ENCODE measurements at places on chromosomes 2 and 18.
A peak's percentile ranks its signal among the peaks of the same experiment; 100 is the strongest.

GRCh38 chr2:133265432-133265949, 302.8 kb downstream of the NCKAP5 start:
- peaks cover 21% of the 10 kb centered on the region for H3K27me3 ChIP-seq
- no peak overlapping the region for H3K27ac ChIP-seq
- H3K4me3 ChIP-seq: no peak overlapping the region

- H3K4me1 ChIP-seq: peaks cover 60% of the 10 kb centered on the region
- H3K4me3 ChIP-seq: no peak overlapping the region
- H3K27me3 ChIP-seq: no peaks in the 10 kb centered on the region
- H3K36me3 ChIP-seq: peaks cover 43% of the 10 kb centered on the region
These were observed 82.7 kb downstream of the DOCK10 start for GRCh38 chr2:224959556-224959955.

GRCh38 chr2:69114534-69114933, 101.6 kb downstream of the ANTXR1 start:
- no peak for ATAC-seq
- no peak overlapping the region for H3K4me3 ChIP-seq
- H3K36me3 ChIP-seq: no peaks in the 10 kb centered on the region
- H3K27ac ChIP-seq: no peak overlapping the region
- H3K27me3 ChIP-seq: peaks cover 13% of the 10 kb centered on the region

GRCh38 chr18:24035316-24035715, 20.8 kb downstream of the TTC39C start:
- ATAC-seq: no peak
- peak overlapping the region; percentile 11 for H3K27ac ChIP-seq
- peaks cover 65% of the 10 kb centered on the region for H3K4me1 ChIP-seq
- H3K27me3 ChIP-seq: no peaks in the 10 kb centered on the region
- H3K4me3 ChIP-seq: peak overlapping the region; percentile 41

GRCh38 chr2:45889053-45889452, 237.6 kb downstream of the PRKCE start:
- no peaks in the 10 kb centered on the region for H3K36me3 ChIP-seq
- peaks cover 13% of the 10 kb centered on the region for H3K4me1 ChIP-seq
- ATAC-seq: peak; percentile 70
- no peaks in the 10 kb centered on the region for H3K27me3 ChIP-seq
- no peak overlapping the region for H3K4me3 ChIP-seq

DNA sequence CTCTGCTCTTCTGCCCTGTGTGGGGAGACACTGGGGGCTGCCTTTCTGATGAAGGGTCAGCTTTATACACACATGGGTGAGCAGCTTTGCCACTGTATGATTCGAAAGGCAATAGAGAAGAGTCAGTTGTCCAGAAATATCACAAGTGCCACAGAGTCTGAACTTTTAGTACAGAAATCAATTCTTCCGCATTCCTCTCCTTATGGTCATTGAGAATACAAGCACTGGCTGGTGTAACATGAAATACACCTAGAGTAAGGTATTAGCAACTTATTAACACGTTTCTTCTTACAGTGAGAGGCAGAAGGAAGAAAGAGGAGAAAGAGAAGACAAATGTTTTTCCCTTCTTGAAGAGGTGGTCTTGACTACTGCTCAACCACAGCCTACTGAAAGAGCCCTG, 579.2 kb downstream of the ZEB2 start:
- H3K4me3 ChIP-seq: no peak overlapping the region
- H3K27ac ChIP-seq: no peak overlapping the region
- H3K4me1 ChIP-seq: peaks cover 5% of the 10 kb centered on the region
- peaks cover 37% of the 10 kb centered on the region for H3K27me3 ChIP-seq

DNA sequence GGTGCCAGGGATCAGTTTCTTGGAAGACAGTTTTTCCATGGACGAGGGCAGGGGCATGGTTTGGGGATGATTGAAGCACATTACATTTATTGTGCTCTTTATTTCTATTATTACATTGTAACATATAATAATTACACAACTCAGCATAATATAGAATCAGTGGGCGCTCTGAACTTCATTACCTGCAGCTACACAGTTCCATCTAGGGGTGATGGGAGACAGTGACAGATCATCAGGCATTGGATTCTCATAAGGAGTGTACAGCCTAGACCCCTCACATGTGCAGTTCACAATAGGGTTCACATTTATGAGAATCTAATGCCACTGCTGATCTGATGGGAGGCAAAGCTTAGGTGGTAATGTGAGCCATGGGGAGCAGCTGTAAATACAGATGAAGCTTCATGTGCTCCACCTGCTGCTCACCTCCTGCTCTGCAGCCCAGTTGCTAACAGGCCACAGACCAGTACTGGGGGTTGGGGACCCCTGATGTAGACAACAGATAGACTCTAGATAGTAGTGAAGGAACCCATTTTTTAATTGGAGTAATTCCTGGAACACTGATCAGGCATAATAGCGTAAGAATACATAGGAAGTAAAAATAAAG, 41.5 kb upstream of the MC4R start:
- H3K27me3 ChIP-seq: no peaks in the 10 kb centered on the region
- no peak overlapping the region for H3K4me3 ChIP-seq
- H3K4me1 ChIP-seq: no peaks in the 10 kb centered on the region
- H3K36me3 ChIP-seq: no peaks in the 10 kb centered on the region
- no peak overlapping the region for H3K27ac ChIP-seq
- no peak for ATAC-seq

DNA sequence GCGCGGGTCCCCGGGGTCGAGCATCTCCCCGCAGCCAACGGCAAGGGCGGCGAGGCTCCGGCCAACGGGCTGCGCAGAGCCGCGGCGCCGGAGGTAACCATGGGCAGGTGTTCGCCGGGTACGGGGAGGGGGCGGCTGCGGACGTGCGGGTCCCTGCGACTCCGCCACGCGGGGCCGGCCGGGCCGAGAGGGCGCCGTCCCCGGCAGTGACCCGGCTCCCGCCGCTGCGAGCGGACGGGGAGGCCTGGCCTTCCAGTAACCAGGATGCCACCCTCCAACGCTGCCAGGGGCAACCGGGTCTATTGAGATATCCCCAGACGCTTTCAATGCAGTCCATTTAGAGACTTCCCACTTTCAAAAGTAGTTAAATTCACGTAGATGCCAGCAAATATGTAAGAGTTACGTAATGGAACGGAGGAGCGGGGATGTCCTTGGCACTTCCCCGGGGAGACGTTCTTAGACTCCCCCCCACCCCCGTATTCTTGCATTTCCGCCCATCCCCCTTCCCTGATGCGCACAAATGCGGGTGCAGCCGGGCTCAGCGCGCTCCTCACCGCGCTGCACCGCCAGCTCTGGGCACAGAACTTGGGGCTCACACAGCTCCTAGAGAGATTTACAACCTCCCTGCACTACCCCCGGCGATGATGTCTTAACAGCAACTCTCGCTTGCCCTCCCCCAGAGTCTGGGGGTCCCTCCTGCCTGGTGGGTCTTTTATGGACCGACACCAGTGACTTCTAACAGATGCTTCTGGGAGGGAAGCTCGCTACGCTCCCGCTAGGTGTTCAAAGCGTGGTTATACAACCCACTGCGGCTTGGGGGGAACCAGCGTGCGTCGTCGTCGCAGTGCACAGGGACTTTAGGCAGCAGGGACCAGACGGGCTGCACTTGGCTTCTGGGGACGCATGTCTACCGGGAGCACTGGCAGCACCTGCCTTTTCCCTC, 657 bp downstream of the SGPP2 start:
- peaks cover 7% of the 10 kb centered on the region for H3K27me3 ChIP-seq
- H3K27ac ChIP-seq: peak overlapping the region; percentile 94
- peak overlapping the region; percentile 92 for H3K4me3 ChIP-seq
- H3K4me1 ChIP-seq: peaks cover 38% of the 10 kb centered on the region
- peaks cover 38% of the 10 kb centered on the region for H3K36me3 ChIP-seq

GRCh38 chr18:13474336-13474735, 252.0 kb downstream of the FAM210A start:
- no peak overlapping the region for H3K4me3 ChIP-seq
- ATAC-seq: no peak
- peaks cover 17% of the 10 kb centered on the region for H3K4me1 ChIP-seq
- H3K27me3 ChIP-seq: no peaks in the 10 kb centered on the region
- H3K36me3 ChIP-seq: peaks cover 51% of the 10 kb centered on the region

- ATAC-seq: no peak
- peak overlapping the region; percentile 97 for H3K4me3 ChIP-seq
- peak overlapping the region; percentile 94 for H3K27ac ChIP-seq
- H3K27me3 ChIP-seq: no peaks in the 10 kb centered on the region
These were observed 3.5 kb downstream of the CTDP1 start for GRCh38 chr18:79682894-79683625.

DNA sequence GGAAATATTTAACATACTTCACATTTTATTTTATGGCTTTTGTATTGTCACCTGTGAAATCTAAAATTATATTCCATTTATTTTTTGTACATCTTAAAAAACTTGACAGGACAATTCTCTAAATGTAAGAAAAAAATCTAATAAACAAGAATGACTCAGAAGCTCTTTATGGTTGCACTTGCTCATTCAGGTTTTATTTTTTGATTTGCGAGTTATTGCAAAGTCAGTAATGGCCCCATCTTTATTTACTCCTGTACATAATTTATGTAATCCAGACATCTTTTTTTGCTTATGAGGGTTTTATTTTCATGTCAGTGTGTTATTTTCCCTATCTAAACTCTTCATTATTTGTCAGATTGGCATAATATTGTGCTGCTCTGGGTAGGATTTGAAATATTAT, 145.1 kb downstream of the MBD5 start:
- peaks cover 3% of the 10 kb centered on the region for H3K4me1 ChIP-seq
- H3K27ac ChIP-seq: no peak overlapping the region
- no peaks in the 10 kb centered on the region for H3K27me3 ChIP-seq

GRCh38 chr2:46684661-46685060, 205.3 kb downstream of the TMEM247 start:
- no peaks in the 10 kb centered on the region for H3K36me3 ChIP-seq
- ATAC-seq: no peak
- peaks cover 12% of the 10 kb centered on the region for H3K27me3 ChIP-seq
- H3K27ac ChIP-seq: no peak overlapping the region

GRCh38 chr2:215055891-215056290, 82.5 kb downstream of the ABCA12 start:
- H3K4me1 ChIP-seq: no peaks in the 10 kb centered on the region
- peaks cover 4% of the 10 kb centered on the region for H3K27me3 ChIP-seq
- no peaks in the 10 kb centered on the region for H3K36me3 ChIP-seq
- no peak for ATAC-seq

DNA sequence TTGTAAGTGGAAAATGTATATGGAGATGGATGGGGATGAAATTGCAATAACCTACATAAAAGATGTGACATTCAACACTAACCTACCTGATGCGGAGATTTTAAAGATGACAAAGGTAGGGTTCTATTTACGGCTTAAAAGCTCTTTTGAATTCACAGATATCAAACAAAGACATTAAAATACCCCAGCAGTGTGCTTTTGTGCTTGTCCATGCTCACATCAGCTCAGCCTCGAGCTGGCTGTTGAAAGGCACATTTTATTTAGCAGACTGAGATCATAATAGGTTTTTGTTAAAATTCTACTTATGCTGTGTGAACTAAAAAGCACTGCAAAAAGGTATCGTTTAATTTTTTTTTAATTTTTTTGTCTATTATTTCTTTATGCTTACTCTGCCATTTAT, 96.0 kb upstream of the CDCA7 start:
- no peaks in the 10 kb centered on the region for H3K36me3 ChIP-seq
- H3K27me3 ChIP-seq: peaks cover 9% of the 10 kb centered on the region
- no peak overlapping the region for H3K27ac ChIP-seq
- no peak for ATAC-seq

- no peak overlapping the region for H3K4me3 ChIP-seq
- no peak overlapping the region for H3K27ac ChIP-seq
These were observed 203.5 kb downstream of the NDUFA10 start for GRCh38 chr2:239821694-239822075.

- peaks cover 5% of the 10 kb centered on the region for H3K4me1 ChIP-seq
- H3K27me3 ChIP-seq: peaks cover 4% of the 10 kb centered on the region
- peak overlapping the region; percentile 85 for H3K4me3 ChIP-seq
- H3K36me3 ChIP-seq: no peaks in the 10 kb centered on the region
These were observed 472 bp upstream of the PLEKHM3 start for GRCh38 chr2:208025814-208026184.

- H3K36me3 ChIP-seq: no peaks in the 10 kb centered on the region
- H3K4me1 ChIP-seq: no peaks in the 10 kb centered on the region
- H3K27ac ChIP-seq: no peak overlapping the region
- H3K27me3 ChIP-seq: no peaks in the 10 kb centered on the region
- no peak overlapping the region for H3K4me3 ChIP-seq
These were observed 37.0 kb upstream of the METTL21A start for GRCh38 chr2:207662203-207662602.

DNA sequence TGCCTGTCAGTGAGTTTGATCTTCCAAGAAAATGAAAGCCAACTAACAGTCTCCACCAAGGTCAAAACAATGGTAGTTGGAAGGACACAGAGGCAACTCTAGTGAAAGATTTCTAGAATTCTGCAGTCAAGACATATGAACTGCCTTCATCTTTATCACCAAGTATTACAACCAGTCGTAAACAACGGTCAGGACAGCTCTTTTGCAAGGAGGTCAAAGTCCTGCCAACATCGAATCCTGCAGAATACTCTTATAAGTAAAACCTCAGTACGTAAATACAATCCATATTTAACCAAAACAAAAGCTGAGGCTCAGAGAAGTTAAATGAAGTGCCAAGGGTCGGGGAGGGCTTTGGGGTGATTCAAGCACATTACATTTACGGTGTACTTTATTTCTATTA, 3.1 kb downstream of the FEZ2 start:
- no peak overlapping the region for H3K27ac ChIP-seq
- no peaks in the 10 kb centered on the region for H3K27me3 ChIP-seq
- H3K4me1 ChIP-seq: peaks cover 16% of the 10 kb centered on the region
- H3K36me3 ChIP-seq: peaks cover 12% of the 10 kb centered on the region
- no peak for ATAC-seq

GRCh38 chr2:120798567-120799247, 63.0 kb downstream of the GLI2 start:
- ATAC-seq: no peak
- H3K27ac ChIP-seq: no peak overlapping the region
- no peaks in the 10 kb centered on the region for H3K4me1 ChIP-seq
- H3K36me3 ChIP-seq: no peaks in the 10 kb centered on the region

DNA sequence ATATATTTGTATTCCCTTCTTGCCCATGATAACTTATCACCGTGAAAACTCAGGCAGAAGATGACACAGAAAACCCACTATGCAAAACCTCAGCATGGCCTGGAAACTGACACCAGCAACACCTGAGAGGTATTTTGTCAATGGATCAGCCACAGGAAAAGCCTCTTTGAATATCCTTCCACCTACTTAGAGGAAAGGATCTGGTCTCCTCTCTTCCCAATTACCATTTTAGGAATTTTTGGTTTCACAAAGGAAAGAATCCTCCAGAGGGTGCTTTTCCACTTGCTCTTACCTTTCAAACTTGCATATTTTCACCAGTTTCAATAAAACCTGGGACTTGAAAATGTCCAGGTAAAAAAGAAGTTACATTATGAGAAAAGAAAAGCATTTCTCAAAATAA, 20.0 kb upstream of the MEIS1 start:
- H3K4me1 ChIP-seq: no peaks in the 10 kb centered on the region
- no peak overlapping the region for H3K4me3 ChIP-seq
- no peak overlapping the region for H3K27ac ChIP-seq
- no peaks in the 10 kb centered on the region for H3K36me3 ChIP-seq
- ATAC-seq: no peak

GRCh38 chr2:169254774-169255173, 107.6 kb downstream of the LRP2 start:
- H3K27ac ChIP-seq: no peak overlapping the region
- peaks cover 4% of the 10 kb centered on the region for H3K27me3 ChIP-seq
- no peak for ATAC-seq
- H3K4me3 ChIP-seq: no peak overlapping the region
- H3K36me3 ChIP-seq: no peaks in the 10 kb centered on the region
- H3K4me1 ChIP-seq: no peaks in the 10 kb centered on the region
